ENCODE measurements at places on chromosomes 16 and 17. TPM values are rescaled to one million over a fixed set of nuclear protein-coding genes. Genes with fewer than 3 reads are reported as not detected.

DNA sequence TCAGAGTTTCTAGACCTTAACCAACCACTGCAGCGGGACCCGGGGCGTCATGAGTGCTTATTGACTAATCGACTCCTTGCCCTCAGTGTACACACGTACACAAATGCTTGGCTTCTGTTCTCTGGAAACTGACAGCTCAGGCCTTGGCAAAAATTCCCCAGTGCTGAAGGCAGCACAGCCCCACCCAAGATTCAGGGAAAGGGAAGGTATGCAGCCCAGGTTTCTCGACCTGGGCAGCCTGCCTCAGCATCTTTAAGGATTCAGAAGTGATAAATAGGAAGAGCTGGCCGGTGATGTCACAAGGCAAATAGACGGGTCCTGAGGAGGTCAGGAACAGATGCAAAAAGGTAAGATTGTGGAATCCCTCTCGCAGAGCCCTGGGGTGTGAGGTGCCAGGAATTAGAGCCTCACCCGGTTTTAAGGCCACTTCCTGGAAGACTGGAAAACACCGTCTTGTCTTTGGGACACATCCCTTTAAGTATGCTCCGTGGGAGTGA lies 9.0 kb upstream of the CDH3 start:
- DNase-seq = no peak

- DNase-seq = peak; percentile 38
These were observed 45.9 kb upstream of the HS3ST3A1 start for GRCh38 chr17:13647543-13648021.

GRCh38 chr17:40086150-40087044 lies 14.0 kb downstream of the NR1D1 start:
- peak; percentile 70 for DNase-seq

- no peak for DNase-seq
These were observed 76.1 kb downstream of the RAI1 start for GRCh38 chr17:17757391-17757791.

DNA sequence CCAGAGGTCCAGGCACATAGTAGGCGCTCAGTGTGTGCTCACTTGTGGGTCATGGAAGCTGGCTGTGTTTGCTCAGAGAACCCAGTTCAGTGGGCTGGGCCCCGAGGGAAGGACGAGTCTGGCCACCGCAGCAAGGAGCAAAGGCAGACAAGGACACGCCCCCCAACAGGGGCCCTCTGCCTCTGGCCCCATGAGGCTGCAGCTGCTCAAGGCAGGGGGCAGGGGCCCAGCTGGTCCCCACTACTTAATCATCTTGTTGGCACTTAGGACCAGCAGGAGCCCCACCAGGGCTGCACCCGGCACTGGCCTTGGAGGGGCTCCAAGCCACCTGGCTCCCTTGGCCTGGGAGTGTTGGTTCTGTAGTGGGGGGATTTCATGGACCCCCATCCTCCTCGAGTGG lies 16.1 kb downstream of the KCNJ12 start:
- peak; percentile 71 for DNase-seq

Gene CBLN1
- not detected for total RNA-seq

Gene CNGB1
- not detected for total RNA-seq

Data from SJCRH30 (cell line).